ENCODE measurements at places on chromosomes 12 and 14.
A peak's percentile ranks its signal among the peaks of the same experiment; 100 is the strongest.

- peak; percentile 77 for DNase-seq
Observed at GRCh38 chr14:76977793-76978720, 50.5 kb downstream of the IRF2BPL start.

DNA sequence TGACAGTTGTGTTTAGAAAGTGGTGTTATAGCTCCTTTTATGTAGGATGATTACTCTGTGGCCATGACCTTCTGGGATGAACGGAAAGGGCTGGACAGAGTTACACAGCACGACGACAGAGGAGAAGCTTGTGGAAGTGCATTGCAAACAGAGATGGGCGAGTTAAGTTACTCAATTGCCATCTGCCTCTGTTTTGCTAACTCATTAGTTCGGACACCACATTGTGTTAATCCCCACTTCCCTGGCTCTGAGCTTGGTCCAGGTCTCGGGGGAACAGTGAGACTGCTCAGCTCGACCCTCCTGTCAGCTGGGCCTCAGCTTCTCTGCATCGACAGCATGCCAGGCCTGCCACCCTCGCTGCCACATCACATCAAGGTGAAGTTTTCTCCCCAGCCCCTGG lies 408.0 kb downstream of the ZFP36L1 start:
- no peak for DNase-seq

- no peak for DNase-seq
Observed at GRCh38 chr14:51107801-51108200, 12.9 kb upstream of the TRIM9 start.

- no peak for DNase-seq
Observed at GRCh38 chr12:103392722-103393121, 103.0 kb downstream of the C12orf42 start.

GRCh38 chr12:51357374-51358047 lies 11.0 kb upstream of the CELA1 start:
- no peak for DNase-seq

DNA sequence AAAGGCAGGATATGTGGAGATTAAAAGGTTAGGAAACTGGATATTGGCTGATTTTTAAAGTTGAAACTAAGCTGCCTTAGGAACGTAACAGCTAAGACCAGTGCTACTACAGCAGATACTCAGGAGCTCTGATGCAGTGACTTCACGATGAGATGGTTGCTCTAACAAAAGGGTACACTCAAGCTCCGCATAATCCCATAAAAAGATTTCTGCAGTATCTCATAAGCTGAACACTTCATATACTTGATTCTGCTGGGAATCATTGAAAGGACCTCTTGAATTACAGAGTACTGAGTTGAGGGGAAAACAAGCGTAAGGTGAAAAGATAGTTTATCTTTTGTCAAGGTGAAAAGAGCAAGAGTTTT lies 3.7 kb downstream of the RNF10 start:
- DNase-seq = no peak

- no peak for DNase-seq
Observed at GRCh38 chr14:75875958-75876357, 105.8 kb downstream of the TGFB3 start.

GRCh38 chr12:105166736-105167135 lies 59.2 kb downstream of the WASHC4 start:
- no peak for DNase-seq

GRCh38 chr12:18857656-18858055 lies 119.7 kb downstream of the CAPZA3 start:
- DNase-seq = no peak

- peak; percentile 85 for DNase-seq
Observed at GRCh38 chr14:22837114-22837749, 847 bp downstream of the MMP14 start.

GRCh38 chr14:54220071-54220703 lies 176.6 kb upstream of the CDKN3 start:
- DNase-seq = no peak

DNA sequence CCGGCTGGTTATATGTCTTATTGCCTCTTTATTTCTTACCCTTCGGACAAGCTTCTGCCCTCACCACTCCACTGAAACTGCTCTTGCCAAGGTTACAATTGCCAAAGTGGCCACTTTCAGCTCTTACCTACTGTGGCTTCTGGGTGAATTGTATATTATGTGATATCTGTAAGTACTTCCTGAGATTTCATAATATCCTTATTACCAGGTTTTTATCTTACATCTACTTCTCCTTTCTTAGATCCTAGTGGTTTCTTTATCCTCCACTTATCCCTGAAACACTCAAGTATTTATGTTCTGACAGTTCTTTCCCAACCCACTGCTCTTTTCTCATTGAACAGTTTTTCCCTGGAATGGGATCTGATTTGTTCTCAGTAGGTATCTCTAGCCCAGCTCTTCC lies 10.5 kb downstream of the CELA1 start:
- DNase-seq = no peak

GRCh38 chr12:23758608-23759007 lies 190.9 kb downstream of the SOX5 start:
- no peak for DNase-seq

GRCh38 chr12:125683748-125684381 lies 618.6 kb downstream of the AACS start:
- no peak for DNase-seq

GRCh38 chr12:7601406-7601805 lies 64.3 kb downstream of the APOBEC1 start:
- no peak for DNase-seq

DNA sequence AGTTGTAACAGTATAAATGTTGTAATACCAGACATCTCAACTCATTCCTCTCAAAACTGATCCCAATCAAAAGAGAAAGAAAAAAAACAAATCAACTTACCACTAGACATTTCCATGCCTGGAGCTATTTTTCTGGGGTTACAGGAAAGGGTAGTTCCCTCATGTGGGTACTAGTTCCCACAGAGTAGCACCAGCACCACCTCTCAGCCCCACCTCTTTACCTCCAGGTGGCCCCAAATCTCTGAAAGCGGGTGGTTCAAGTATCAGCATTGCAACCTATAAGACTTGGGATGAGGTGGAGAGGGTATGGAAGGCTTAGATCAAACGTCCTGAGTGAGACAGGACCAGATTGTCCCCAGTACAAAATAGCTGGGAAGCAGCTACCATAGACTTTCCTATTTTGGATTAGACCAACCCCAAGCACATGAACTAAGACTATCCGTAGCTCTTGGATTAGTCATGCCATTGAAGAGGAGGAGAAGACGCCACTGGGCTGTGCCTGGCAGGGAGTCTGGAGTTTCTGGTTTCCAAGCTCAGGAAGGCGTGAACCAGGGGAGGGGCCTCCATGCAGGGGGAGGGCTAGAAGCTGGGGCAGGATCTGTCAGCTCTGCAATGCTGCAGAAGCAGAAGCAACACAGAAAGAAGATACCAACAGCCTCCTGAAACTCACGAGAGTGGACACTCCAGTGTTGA lies at the start of gene SLC39A2:
SLC39A2 (plus strand) TSS at position 620 of the 693 bp plus-strand sequence. CDS start 154 bp downstream, outside the sequence.
- DNase-seq = no peak

- peak; percentile 40 for DNase-seq
Observed at GRCh38 chr14:105885561-105886320, 359.4 kb downstream of the TMEM121 start.

GRCh38 chr12:54292083-54292930 lies 8.5 kb downstream of the NFE2 start:
- DNase-seq = no peak

GRCh38 chr14:78450669-78451318 lies 280.6 kb downstream of the NRXN3 start:
- DNase-seq = no peak

GRCh38 chr12:107115119-107115518 lies 21.8 kb upstream of the CRY1 start:
- no peak for DNase-seq

DNA sequence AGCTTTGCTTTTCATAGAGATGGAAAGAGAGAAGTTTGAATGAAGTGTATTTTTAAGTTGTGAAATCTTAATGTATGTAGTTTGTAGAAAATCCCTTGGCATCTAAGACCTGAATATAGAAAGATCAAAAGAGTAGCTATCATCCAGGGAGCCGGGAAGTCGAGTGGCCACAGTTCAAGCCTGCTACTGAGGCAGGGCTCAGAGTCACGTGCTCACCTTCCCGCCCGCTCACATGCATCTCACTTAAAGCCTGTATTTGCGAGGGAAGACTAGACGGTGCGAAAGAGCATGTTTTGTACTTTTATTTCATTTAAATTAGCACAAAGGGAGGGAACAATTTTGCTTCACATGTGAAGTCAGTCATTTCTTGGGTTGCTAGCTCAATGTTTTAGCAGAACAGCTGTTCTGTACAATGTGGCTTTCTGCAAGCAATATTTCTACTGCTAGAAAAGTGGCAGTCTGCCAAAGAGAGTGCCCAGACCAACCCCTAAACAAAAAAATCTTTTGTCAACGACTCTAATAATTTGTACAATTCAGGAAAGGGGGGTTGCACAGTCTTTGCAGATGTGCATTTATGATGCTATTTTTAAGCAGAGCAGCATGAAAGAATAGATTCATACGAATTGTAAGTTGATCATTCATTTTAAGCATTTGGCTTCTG lies 290.7 kb downstream of the NPAS3 start:
- DNase-seq = no peak

- DNase-seq = no peak
Observed at GRCh38 chr14:50874757-50875156, 2.9 kb downstream of the ABHD12B start.

DNA sequence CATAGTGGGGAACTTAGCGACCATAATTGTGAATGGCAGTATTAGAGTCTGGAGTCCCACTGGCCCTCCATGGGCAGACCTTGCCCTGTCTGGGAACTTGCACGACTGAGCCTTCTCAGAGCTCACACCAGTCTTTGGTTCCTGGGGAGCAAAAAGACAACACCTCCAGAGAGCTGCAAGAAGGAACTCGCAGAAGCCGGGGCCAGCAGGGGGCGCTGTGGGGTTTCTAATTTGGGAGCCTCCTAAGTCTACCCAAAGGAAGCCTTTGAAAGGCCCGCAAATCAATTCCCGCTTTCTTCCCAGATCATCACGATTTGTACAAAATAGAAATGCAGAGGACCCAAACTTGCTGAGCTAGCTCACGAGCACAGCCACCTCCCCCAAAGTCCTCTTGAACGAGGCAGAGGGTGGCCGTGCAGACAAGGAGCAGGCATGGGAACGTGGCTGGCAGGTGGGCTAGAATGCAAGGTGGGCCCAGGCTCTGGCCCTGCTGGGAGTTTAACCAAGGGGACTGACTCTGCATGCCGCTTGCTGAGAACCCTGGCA lies 46.3 kb upstream of the FBXO21 start:
- no peak for DNase-seq

- DNase-seq = no peak
Observed at GRCh38 chr12:85036733-85037132, 582 bp downstream of the LRRIQ1 start.

- no peak for DNase-seq
Observed at GRCh38 chr14:88247228-88247627, 75.8 kb downstream of the KCNK10 start.

- peak; percentile 94 for DNase-seq
Observed at GRCh38 chr12:75480469-75480949, at the start of gene GLIPR1. TSS of gene GLIPR1 (plus strand) at chr12:75480755. CDS start at chr12:75480881, 126 bp downstream.

All from ascending aorta (tissue), 2 donors.